ENCODE measurements at places on chromosomes 5 and 9.

GRCh38 chr9:107571148-107571547, 81.6 kb upstream of the KLF4 start:
- no peak for DNase-seq

DNA sequence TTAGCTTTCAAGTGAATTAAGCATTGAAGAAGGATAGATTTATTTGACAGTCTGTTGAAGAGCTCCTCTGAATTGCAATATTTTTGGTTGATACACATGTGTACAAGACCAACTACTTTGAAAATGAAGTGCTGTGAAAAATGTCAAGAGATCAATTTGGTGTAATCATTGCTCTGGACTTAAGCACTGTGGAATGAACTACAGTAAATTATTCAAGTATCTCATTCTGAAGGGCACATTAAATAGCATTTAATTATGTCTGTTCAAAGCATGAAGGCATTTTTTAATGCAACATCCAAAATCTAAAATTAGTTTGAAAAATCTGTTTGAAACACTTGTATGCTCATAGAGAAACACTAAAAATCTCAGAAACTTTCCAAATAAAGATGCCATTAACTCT, 107.5 kb downstream of the CDH18 start:
- DNase-seq = no peak

- DNase-seq = no peak
Measured at GRCh38 chr9:113569472-113570060, 106.0 kb downstream of the RGS3 start.

GRCh38 chr9:3238236-3238635, 287.6 kb downstream of the RFX3 start:
- no peak for DNase-seq

- DNase-seq = no peak
Measured at GRCh38 chr9:109297899-109298298, 23.0 kb downstream of the EPB41L4B start.

DNA sequence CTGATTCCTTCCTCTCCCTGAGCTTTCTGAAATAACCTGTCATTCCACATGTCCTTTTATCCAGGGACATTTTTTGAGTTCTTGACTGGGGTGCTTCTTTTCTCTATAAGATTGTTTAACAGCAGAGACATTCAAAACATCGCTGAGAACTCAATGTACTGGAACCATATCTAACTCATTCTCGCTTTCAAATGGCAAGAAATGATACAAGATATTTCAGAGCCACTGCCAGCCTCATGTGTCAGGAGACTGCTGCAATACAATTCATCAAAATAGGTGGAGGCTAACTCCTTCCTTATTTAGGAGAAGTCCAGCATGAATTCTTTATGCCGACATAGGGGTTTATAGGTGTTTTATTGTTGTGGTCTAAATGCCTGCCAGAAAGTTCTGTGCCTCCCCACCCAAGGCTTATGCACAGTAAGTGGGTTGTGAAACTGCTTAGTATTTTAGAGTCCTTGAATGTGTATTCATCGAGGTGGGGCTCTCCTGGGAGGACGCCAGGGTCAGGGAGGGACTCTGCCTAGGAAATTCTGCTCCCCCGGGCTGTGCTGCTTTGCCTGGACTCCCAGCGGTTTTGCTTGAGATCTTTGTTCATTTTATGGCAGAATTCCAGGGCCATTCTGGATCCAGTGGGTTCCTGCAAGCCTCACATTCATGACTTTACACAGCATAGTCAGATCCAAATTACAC, 53.9 kb downstream of the ZNF474 start:
- DNase-seq = no peak
